Stimulated activated CD8-positive, alpha-beta memory T cell treated with anti-CD3 and anti-CD28 coated beads, Interleukin-4, amount 100 ng/mL, for 1 hour (primary cell): ENCODE measurements at places on chromosomes 11 and 22.

DNA sequence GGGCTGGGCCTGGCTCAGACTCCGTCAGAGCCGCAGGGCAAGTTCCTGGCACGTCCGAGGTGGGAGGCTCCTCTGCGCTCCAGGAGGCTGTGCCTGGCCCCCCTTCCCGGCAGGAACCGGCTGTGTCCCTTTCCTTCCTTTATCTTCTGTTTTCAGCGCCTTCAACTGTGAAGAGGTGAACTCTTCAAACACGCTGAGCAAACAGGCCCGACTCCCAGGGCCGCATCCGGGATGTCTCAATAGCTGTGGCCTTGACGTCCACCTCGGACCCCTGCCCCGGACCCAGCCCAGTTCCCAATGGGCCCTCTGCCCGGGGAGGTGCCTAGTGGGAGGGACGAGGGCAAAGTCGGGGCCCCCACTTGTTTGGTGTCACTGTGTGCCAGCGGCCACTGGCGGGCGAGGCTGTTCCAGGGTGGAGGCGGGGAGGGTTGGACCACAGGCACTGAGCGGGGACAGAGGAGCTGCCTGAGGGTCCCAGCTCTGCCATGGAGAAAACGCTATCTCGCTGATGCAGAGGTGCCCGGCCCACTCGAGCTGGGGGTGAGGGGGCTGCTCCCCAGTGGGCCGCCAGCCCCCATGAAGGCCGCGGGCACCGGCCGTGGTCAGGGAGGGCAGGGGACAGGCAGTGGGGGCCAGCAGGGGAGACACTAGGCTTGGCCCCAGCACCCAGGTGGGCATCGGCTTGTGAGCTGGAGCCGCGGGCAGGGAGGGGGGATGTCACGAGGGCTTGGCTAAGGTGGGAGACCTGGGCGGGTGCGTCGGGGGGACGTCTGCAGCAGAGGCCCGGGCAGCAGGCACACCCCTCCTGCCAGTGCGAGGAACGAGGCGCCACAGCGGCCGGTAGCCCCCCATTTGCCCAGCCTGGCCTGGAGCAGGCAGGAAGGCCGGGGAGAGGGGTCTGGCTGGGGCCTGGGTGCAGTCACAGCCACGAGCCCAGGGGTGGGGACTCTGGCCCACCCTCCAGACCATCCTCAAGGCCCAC lies 2.7 kb upstream of the MUC5B start:
- DNase-seq = no peak

GRCh38 chr22:37909766-37910165 lies 3.7 kb downstream of the MICALL1 start:
- DNase-seq = no peak

DNA sequence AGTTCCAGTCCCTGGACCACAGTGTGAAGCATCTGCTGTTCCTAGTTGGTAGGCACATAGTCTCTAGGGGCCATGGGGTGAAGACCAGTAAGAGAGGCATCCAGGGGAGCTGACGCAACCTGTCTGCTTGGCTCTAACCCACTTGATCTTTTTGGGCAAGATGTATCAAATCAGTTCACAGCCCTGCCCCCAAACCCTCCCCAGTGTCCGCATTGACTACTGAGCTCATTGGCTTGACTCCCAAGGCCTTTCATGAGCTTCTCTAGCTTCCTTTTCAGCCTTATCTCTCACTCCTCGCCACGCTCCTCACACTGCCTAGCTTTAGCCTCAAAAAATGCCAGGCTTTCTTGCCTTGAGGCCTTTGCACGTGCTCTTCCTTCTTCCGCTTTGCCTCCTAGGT lies 29.7 kb upstream of the ABCC8 start:
- no peak for DNase-seq

GRCh38 chr22:25942856-25943411 lies 200.9 kb downstream of the MYO18B start:
- no peak for DNase-seq

GRCh38 chr11:93532281-93532789 lies 10.9 kb downstream of the SMCO4 start:
- no peak for DNase-seq

GRCh38 chr11:3615998-3616397 lies 25.8 kb downstream of the ART5 start:
- DNase-seq = no peak

- no peak for DNase-seq
These were observed 29.5 kb upstream of the SCUBE2 start for GRCh38 chr11:9120664-9121468.

- DNase-seq = no peak
These were observed 5.2 kb downstream of the CAPN5 start for GRCh38 chr11:77071671-77072605.

DNA sequence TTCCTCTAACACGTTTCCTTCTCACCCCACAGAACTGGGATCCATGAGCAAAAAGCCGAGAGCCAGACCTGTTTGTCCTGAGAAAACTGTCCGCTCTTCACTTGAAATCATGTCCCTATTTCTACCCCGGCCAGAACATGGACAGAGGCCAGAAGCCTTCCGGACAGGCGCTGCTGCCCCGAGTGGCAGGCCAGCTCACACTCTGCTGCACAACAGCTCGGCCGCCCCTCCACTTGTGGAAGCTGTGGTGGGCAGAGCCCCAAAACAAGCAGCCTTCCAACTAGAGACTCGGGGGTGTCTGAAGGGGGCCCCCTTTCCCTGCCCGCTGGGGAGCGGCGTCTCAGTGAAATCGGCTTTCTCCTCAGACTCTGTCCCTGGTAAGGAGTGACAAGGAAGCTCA lies 24.0 kb downstream of the CD5 start:
- no peak for DNase-seq
